IMR-90 (cell line): ENCODE measurements at places on chromosomes 6 and 20. TPM values are rescaled to one million over a fixed set of nuclear protein-coding genes. Genes with fewer than 3 reads are reported as not detected.

DNA sequence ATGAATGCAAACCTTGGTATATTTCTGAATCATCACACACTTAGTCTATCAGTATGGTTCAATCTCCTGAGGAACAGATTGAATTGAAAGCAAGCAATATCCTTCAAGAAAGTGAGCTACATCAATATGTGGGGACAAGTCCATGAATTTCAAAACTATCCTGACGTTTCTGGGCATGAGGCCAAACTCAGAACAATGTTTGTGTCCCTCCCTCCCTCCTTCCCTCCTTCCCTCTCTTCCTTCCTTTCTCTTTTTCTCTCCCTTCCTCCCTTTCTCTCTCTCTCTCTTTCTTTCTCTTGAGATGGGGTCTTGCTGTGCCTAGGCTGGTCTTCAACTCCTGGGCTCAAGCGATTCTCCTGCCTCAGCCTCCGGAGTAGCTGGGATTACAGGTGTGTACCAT, 27.9 kb upstream of the SYNCRIP start:
- no peak overlapping the region for H3K4me3 ChIP-seq
- DNase-seq, result peak; percentile 55
- H3K4me1 ChIP-seq, result 0 out of 2 replicates have a peak, but pooled peaks cover 5% of the 10 kb centered on the region
- no peaks in the 10 kb centered on the region for H3K27me3 ChIP-seq
- no peak overlapping the region for H3K27ac ChIP-seq

- H3K36me3 ChIP-seq, result no peaks in the 10 kb centered on the region
- H3K4me3 ChIP-seq, result peak overlapping the region; percentile 54
- peaks cover 2% of the 10 kb centered on the region; the same call in 1 of the 2 replicates for H3K4me1 ChIP-seq
- no peak overlapping the region for H3K27ac ChIP-seq
These were observed 33.6 kb upstream of the BTN3A2 start for GRCh38 chr6:26331218-26332073.

DNA sequence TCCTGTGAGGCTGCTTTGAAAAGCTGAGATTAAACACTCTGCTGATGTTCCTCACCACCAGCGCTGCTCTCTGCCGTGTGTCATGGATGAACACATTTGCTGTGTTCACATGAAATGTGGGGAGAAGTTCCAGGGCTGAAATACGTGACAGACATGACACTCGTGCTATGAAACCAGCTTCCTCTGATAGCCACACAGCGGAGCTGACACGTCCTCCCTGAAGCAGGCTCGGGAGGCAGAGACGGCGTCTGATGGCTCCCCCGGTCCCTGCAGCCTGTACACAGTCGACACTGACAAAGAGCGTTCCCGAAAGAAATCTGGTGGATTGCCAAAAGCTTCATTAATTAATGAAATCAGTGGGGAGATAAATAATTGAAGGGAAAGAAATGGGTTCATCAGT, 17.5 kb downstream of the AGPAT4 start:
- H3K36me3 ChIP-seq, result peaks cover 6% of the 10 kb centered on the region; the same call in 1 of the 2 replicates
- no peak overlapping the region for H3K27ac ChIP-seq
- H3K4me3 ChIP-seq, result no peak overlapping the region
- no peak for DNase-seq

GRCh38 chr20:9516234-9516871, 2.0 kb downstream of the LAMP5 start:
- DNase-seq, result no peak
- H3K4me1 ChIP-seq, result no peaks in the 10 kb centered on the region; the same call in 1 of the 2 replicates
- H3K4me3 ChIP-seq, result no peak overlapping the region

The NHSL1 gene
- total RNA-seq, result 6.9 and 7.2 TPM in 2 replicates

The UBD gene
- total RNA-seq, result not detected in 2 replicates
